Activated CD4-positive, alpha-beta memory T cell treated with anti-CD3 and anti-CD28 coated beads, Interleukin-2, amount 10 ng/mL, durations not matched to agents 7 days and 5 days (primary cell): ENCODE measurements at places on chromosomes 13 and 19. TPM values are rescaled to one million over a fixed set of nuclear protein-coding genes. Genes with fewer than 3 reads are reported as not detected.

The CBY2 gene
- not detected for total RNA-seq

DNA sequence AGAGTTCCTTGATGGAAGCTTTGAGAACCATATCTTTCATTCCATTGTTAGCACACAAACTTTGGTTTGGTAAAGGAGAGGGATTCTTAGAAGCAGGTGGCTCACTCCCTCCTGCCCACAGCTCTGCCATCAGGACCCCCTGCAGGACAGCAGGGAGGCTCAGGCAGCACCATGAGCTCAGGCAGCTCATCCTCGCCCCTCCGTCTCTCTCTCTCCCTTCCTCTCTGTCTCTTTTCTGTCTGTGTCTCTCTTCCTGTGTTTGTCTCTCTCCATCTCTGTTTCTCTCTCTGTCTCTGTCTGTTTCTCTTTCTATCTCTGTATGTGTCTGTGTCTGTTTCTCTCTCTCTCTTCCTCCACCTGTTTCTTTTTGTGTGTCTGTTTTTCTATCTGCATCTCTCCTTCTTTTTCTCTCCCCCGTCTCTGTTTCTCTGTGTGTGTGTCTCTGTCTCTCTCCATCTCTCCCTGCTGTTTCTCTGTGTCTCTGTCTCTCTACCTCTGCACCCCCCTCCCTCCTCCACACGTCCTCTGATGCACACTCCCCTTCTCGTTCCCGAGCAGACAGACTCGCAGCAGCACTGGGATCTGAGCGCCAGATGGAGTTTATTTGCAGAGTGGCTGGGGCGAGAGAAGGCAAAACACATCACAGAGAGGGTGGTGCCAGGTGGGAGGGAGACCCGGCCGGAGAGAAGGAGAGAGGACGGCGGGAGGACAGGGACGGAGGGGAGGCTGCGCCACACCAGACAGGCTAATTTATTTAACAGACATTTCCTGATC lies 8.7 kb downstream of the SBK2 start:
- H3K36me3 ChIP-seq = no peaks in the 10 kb centered on the region
- H3K27ac ChIP-seq = no peak overlapping the region
- no peaks in the 10 kb centered on the region for H3K4me1 ChIP-seq
- H3K4me3 ChIP-seq = no peak overlapping the region
- H3K27me3 ChIP-seq = no peaks in the 10 kb centered on the region

The C19orf85 gene
- not detected for total RNA-seq

The SERP2 gene
- total RNA-seq = not detected

The ZNF98 gene
- total RNA-seq = not detected

The PSG11 gene
- not detected for total RNA-seq

DNA sequence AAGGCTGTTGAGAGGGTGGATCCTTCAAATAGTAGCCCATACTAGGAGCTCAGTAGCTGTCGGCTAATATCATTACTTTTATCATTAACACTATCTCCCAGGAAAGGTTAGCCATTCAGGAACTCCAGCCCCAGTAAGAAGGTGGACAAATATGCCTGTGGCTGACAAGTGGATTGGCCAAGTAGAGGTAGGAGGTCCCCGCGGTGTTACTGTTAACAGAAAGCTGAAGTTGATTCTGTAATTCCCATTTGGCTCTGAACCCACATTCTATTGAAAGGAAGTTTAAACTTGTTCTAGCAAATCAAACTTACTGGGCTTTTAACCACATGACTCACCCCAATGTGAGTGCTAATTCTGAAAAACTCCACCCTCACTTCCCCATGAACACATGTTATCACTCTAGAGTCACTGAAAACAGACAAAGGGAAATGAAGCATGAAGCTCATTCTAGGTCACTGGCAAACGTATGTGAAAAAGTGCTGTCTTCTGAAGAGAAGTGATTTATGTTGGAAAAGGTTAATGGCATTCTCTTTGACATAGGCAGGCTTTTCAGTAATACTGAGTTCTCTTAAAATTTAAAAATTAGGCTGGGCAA lies 273.5 kb downstream of the FGF14 start:
- H3K27ac ChIP-seq = no peak overlapping the region
- no peaks in the 10 kb centered on the region for H3K36me3 ChIP-seq
- DNase-seq = no peak
- H3K27me3 ChIP-seq = no peaks in the 10 kb centered on the region
- H3K4me3 ChIP-seq = no peak overlapping the region
- no peaks in the 10 kb centered on the region for H3K4me1 ChIP-seq

The CARM1 gene
- 39.3 TPM for total RNA-seq

DNA sequence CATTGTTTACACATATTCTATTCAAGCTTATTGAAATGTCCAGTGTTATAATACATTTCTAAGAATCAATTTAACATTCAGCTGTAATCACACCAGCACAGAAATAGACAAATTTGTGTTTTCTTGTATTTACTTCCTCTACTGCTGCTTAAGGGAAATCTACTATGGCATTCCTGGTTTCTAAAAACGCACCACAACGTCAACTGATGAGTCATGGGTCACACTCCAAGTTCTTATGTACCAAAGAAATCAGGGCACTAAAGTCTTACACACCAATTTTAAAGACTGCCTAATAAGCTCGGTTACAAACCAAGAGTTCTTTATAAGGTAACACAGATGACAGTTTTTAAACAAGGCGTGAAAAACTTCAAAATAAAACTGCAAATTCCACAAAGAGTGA lies 13.2 kb downstream of the LNX2 start:
- H3K27ac ChIP-seq = no peak overlapping the region
- no peak for DNase-seq
- peaks cover 6% of the 10 kb centered on the region for H3K4me1 ChIP-seq
- no peak overlapping the region for H3K4me3 ChIP-seq

DNA sequence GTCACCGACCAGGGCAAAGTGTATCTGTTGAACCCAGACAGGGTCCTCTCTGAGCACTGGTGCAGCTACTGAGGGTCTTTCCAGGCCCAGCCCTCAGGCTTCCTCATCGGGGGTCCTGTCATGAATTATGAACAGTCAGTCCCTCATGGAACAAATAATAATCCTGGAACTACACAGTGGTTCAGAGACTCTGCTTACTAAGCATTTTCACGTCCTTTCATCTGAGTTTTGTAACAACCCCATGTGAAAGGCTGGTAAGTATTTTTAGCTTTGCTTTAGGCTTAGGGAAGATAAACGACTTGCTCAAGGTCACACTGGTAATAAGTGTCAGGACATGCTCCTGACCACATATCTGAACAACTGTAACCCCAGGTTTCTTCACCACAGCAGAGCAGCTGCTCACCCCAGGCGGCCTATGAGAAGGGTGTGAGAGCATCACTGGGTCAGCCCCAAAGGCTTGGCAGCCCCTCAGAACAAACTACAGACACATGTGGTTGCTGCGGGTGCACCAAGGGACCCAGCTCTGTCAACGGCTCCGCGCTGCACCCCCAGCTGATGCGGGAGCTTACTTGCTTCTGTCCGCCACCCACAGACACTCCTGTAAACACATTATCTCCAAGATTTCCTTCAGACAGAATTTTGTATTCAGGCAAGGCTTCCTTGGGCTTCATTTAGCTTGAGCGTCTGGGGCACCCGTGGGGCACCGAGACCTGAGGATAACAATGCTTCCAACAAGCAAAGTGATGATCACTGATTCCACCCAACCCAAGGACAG lies 19.4 kb upstream of the GSX1 start:
- no peaks in the 10 kb centered on the region for H3K4me1 ChIP-seq
- no peak for DNase-seq
- H3K27ac ChIP-seq = no peak overlapping the region
- no peaks in the 10 kb centered on the region for H3K36me3 ChIP-seq

The ZNF284 gene
- 1.6 TPM for total RNA-seq

DNA sequence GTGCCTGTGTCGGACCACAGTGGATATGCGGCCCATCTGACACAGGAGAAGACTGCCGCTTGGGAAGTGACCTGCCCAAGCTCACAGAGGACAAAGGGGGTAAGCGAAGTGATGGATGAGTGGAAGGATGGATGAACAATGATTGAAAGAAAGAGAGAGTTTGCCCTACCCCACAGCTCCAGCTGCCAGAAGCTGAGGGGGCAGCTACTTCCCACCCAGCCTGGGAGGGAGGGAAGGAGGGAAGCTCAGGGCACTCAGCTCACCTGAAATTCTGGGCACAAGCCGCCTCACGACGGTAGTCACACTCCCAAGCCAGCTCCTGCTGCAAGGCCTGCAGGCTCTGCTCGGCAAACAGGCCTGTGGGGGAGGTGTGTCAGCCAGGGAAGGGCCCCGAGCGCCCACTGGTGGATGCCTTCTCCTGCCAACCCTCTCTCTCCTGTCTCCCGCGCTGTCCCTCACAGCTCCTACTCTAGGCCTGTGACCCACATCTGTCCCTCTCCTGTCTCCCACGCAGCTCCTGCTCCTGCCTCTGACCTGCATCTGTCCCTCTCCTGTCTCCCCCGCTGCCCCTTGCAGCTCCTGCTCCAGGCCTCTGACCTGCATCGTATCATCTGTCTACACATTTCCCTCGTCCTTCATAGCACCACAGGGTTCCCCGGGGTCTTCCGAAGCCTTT lies 12.0 kb upstream of the NUMBL start:
- H3K36me3 ChIP-seq = peaks cover 27% of the 10 kb centered on the region
- DNase-seq = no peak
- H3K27ac ChIP-seq = no peak overlapping the region
- no peaks in the 10 kb centered on the region for H3K27me3 ChIP-seq
- H3K4me1 ChIP-seq = no peaks in the 10 kb centered on the region
- H3K4me3 ChIP-seq = no peak overlapping the region

The RGL3 gene
- not detected for total RNA-seq

The TMIGD2 gene
- total RNA-seq = 4.0 TPM

The VMAC gene
- total RNA-seq = 7.6 TPM
